SJSA1 (cell line): ENCODE measurements at places on chromosomes 3 and 15. TPM values are rescaled to one million over a fixed set of nuclear protein-coding genes. Genes with fewer than 3 reads are reported as not detected.

DNA sequence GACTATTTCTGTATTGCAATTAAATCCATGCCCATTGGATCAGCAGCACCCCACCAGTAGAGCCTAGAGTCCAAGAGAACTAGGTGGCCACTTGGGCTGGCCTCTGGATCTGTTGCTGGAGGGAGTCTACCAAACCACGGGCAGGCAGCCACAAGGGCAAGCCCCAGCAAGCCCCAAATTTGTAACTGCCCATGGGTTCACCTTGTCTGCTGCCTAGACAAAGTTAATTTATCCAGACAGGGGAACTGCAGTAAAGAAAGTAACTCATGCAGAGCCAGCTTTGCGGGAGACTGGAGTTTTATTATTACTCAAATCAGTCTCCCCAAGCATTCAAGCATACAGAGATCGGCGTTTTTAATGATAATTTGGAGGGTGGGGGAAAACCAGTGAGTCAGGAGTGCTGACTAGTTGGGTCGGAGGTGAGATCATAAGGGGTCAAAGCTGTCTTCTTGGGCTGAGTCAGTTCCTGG is 74.0 kb upstream of the TERB2 start:
- no peaks in the 10 kb centered on the region for H3K36me3 ChIP-seq
- no peak overlapping the region for H3K27ac ChIP-seq
- no peaks in the 10 kb centered on the region for H3K4me1 ChIP-seq
- no peak overlapping the region for H3K4me3 ChIP-seq

- no peak for DNase-seq
- H3K36me3 ChIP-seq: no peaks in the 10 kb centered on the region
- H3K4me3 ChIP-seq: no peak overlapping the region
- no peaks in the 10 kb centered on the region for H3K27me3 ChIP-seq
- H3K27ac ChIP-seq: no peak overlapping the region
These were observed 480.5 kb upstream of the PROK2 start for GRCh38 chr3:72265256-72266015.

DNA sequence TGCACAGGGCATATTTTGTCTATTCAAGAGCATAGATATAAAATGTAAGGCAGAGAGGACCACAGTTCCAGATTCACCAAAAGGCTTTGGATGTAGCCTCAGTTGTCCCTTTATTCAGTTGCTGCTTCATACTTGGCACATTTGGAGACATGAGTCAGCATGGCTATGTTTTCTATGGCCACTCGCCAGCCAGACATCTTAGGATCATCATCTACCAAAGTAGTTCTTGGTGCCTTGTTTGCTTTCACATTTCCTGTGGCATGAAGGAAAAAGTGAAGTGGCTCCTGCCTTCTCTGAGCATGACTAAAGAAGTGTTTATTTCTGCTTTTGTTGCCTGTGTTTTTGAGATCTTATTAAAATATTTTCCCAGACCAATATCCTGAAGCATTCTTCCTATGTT is 7.2 kb downstream of the SUSD5 start:
- H3K27me3 ChIP-seq: no peaks in the 10 kb centered on the region
- no peaks in the 10 kb centered on the region for H3K36me3 ChIP-seq
- DNase-seq: peak; percentile 84

PLSCR5 gene
- total RNA-seq: not detected in 2 replicates

GRCh38 chr3:42805141-42805821 is 991 bp upstream of the HIGD1A start:
- peak overlapping the region; percentile 65 for H3K4me3 ChIP-seq
- 0 out of 2 replicates have a peak, but pooled peaks cover 3% of the 10 kb centered on the region for H3K27me3 ChIP-seq
- DNase-seq: no peak
- peaks cover 19% of the 10 kb centered on the region for H3K36me3 ChIP-seq
- no peak overlapping the region for H3K27ac ChIP-seq
